Upper lobe of right lung (tissue), 1 donor: ENCODE measurements at places on chromosomes 1 and 21. TPM values are rescaled to one million over a fixed set of nuclear protein-coding genes. Genes with fewer than 3 reads are reported as not detected.
A peak's percentile ranks its signal among the peaks of the same experiment; 100 is the strongest.

DNA sequence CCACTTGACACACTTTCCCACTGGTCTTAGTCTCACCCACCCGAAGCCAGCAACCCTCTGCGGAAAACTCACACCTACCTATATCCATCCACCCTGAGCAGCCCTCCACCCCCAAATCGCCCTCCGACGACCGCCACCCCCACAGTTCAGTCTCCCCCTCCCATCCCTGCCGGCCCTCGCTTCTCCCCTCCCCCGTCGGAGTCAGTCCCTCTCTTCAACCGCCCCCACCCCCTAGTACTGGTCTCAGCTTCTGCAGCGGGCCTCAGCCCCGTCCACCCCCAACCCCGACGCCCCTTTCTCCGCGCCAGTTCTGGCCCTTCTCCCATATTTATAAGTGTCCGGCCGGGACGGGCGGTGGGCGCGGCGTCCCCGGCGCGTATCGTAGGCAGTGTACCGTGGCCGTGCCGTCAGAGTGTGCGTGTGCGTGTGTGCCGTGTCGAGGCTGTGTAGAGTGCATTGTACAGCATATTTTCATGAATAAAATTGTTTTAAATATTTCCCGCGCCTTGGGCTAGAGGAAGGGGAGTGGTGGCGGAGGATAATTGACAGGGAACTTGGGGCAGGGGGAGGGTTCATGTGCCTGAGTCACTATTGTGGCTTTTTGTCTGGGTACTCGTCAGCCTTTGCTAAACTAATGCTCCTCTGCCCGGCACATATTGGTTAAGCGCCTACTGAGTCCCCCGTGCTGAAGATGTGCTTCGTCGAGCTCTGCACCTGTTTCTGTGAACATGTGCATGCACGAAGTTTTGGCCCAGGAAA is 22.0 kb downstream of the FOXO6 start:
- H3K4me3 ChIP-seq: peak overlapping the region; percentile 56
- H3K27ac ChIP-seq: peak overlapping the region; percentile 85
- H3K4me1 ChIP-seq: peaks cover 23% of the 10 kb centered on the region

DNA sequence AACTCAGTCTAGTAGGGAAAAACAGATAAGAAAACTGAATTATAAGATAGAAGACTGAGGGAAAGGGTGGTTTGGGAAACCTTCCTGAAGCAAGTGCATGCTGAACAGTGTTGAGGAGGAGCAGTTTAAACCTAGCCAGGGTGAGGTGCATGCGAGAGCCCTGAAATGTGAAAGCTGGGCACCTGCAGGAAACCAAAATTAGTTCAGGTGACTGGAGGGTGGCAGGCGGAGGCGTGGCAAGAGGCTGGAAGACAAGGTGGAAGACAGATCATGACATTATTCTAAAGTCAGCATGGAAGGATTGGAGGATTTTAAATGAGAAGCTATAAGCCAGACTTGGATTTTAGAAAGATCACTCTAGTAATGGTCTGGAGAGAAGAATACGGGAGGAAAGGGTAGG is 75.1 kb downstream of the CACNA1E start:
- H3K27me3 ChIP-seq: no peaks in the 10 kb centered on the region
- H3K36me3 ChIP-seq: no peaks in the 10 kb centered on the region
- H3K27ac ChIP-seq: no peak overlapping the region
- H3K4me3 ChIP-seq: no peak overlapping the region

DNA sequence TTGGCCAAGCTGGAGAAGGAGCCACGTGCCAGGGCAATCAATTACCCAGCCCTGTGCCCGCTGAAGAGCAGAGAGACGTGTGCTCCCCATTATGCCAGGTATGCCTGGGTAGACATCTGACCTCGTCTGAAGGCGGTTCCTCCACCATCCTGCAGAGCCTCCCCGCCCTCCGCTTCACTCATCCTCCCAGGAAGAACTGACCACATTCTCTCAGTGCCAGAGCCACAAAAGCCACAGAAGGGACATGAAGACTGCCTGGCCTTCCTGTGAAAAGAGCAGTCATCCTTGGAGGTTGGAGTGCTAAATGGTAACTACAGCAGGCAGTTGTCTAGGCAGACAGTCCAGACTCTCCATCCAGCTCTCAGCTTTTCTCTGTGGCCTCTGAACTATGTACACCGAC is 12.0 kb downstream of the SYT2 start:
- H3K36me3 ChIP-seq: no peaks in the 10 kb centered on the region
- H3K4me3 ChIP-seq: no peak overlapping the region
- H3K4me1 ChIP-seq: no peaks in the 10 kb centered on the region
- H3K27me3 ChIP-seq: peaks cover 41% of the 10 kb centered on the region
- H3K27ac ChIP-seq: no peak overlapping the region

TMEM269 gene
- not detected for total RNA-seq

DNA sequence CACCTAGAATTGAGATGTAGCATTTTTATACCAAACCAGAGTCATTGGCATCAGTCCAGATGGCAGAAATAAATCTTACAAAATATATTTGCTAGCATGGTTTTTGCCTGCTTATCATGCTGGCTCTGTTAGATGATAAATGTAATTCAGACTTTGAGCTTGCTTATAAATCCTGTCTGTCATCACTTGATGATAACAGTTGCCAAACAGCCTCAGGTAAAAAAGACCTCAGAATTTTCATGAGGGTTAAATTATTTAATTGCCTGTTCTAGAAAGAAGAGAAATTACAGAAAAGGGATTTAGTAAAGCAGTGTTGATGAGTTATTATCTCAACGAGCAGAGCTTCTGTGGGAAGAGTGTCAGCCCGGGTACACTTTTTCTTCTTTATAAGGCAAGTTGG is 83.3 kb downstream of the FNBP1L start:
- no peaks in the 10 kb centered on the region for H3K4me1 ChIP-seq
- DNase-seq: no peak
- H3K4me3 ChIP-seq: no peak overlapping the region
- H3K27me3 ChIP-seq: no peaks in the 10 kb centered on the region
- H3K36me3 ChIP-seq: peaks cover 10% of the 10 kb centered on the region

DNA sequence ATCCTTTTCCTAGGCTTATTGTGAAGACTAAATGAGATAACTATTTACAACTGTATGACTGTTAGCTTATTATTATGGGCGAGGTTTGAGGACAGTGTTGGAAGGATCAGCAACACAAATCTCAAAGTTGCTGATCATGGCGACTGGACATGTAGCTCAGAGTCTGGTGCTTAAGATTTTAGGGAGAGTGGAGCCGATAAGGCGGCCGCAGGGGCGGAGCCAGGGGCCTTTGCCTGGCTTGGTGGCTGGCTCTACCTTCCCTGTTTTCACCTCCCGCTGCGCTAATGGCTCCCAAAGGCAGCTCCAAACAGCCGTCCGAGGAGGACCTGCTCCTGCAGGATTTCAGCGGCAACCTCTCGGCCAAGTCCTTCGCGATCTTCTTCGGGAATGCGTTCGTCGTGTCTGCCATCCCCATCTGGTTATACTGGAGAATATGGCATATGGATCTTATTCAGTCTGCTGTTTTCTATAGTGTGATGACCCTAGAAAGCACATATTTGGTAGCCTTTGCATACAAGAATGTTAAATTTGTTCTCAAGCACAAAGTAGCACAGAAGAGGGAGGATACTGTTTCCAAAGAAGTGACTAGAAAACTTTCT is 45.5 kb downstream of the GIPC2 start:
- H3K27me3 ChIP-seq: no peaks in the 10 kb centered on the region
- no peaks in the 10 kb centered on the region for H3K36me3 ChIP-seq
- H3K4me3 ChIP-seq: no peak overlapping the region
- H3K4me1 ChIP-seq: no peaks in the 10 kb centered on the region
- no peak overlapping the region for H3K27ac ChIP-seq
- no peak for DNase-seq

FLG2 gene
- not detected for total RNA-seq

DNA sequence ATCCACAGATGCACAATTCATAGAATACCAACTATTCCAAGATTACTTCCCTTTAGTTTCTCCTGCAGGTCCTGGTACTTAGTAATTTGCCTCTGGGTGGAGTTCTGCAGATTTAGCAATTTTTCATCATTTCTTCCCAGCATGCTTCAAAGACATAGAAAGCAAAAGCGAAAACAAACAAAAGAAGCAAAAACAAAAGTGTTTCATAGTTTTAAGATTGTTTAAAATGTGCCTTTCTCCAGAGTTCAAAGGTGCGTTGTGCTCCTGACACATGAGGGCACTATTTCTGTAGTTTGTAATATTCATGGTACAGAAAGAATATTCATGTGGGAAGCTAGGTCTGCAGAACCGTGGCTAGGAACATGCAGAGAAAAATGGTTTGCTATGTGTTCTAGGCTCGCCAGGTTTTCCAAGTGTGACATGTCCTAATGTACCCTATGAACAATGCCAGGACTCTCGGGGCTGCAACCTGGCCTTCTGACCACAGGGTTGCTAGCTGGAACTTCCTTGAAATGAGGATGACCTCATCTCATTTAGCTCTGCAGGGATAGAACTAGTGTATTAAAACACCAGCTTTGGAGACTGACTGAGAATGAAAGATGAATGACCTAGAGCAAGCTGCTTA is 30.0 kb upstream of the RCSD1 start:
- H3K36me3 ChIP-seq: no peaks in the 10 kb centered on the region
- H3K4me1 ChIP-seq: peaks cover 26% of the 10 kb centered on the region
- no peak overlapping the region for H3K27ac ChIP-seq
- DNase-seq: no peak
- H3K4me3 ChIP-seq: no peak overlapping the region

DNA sequence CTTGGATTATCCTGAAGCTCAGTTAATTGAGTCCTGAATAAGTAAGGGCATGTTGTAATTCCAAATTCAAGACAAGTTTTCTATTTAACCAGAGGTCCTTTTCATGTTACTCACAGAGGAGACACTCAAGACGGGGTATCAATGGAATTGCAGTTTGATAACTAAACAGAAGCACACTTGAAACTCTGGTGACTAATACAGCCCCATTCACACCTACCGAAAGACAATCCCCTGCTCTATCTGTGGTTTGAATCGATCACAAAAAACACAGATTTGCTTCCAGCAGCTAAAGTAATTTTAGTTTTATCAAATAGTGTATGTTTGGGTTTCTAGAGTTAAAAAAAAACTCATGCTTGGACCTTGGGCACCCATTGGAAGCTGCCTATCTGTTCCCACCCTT is 60.4 kb downstream of the TEX35 start:
- no peaks in the 10 kb centered on the region for H3K4me1 ChIP-seq
- H3K36me3 ChIP-seq: no peaks in the 10 kb centered on the region
- no peak overlapping the region for H3K27ac ChIP-seq
- H3K4me3 ChIP-seq: no peak overlapping the region

GRCh38 chr1:113452921-113453770 is 62.8 kb downstream of the MAGI3 start:
- DNase-seq: no peak
- no peak overlapping the region for H3K27ac ChIP-seq
- H3K36me3 ChIP-seq: no peaks in the 10 kb centered on the region
- H3K27me3 ChIP-seq: no peaks in the 10 kb centered on the region

CTSK gene
- 35.5 TPM for total RNA-seq

LRRC53 gene
- total RNA-seq: not detected

DNA sequence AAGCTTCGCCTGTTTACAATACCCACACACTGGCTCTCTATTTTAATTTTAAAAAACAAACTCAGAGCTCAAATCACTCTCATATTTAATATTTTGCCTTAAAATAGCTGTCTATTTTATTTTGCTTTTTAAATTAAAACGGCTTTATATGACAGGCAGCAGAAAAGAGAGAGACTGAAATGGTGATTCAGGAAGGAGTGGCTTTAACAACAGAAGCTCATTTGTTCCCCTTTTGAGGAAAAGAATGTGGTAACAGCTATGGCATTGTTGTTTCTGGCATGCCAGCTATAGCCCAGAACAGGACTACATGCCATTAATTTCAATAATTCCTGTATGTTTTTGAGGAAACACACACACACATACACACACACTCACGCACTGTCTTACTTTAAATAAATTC is 234.2 kb upstream of the PTBP2 start:
- no peaks in the 10 kb centered on the region for H3K36me3 ChIP-seq
- no peak overlapping the region for H3K4me3 ChIP-seq
- H3K27me3 ChIP-seq: no peaks in the 10 kb centered on the region
- no peak for DNase-seq
- no peak overlapping the region for H3K27ac ChIP-seq

DNA sequence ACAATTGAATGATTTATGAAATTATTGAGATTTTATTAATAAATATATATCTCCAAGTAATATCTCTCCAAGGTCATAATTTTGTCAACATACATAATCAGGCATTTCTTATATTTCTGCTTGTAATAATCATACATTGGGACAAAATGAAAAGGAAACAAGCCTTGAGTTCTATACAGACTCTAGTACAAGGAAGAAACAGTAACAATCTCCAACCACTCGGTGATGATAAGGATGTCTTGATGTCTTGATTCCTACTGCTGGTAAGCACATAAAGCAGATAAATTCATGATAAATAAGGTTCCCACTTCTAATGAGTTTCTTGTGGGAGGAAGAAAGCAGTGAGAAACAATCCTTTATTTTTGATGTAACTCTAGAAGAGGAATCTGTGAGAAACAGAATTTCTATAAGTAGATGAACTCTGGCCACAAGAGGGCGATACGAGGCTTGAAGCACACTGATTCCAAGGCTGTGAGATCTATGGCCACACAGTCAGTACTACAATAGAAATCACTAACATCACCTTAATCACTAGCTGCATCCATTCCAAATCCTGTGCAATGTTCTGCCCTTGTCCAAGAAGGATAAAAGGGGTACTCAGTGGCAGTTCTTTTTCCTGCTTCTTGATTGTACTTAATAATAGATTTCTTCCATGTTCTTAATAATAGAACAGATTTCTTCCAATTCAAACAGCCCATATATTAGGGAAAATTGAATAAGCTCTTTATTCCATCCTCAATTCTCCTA is 41.4 kb upstream of the LRRC8B start:
- H3K27me3 ChIP-seq: no peaks in the 10 kb centered on the region
- H3K36me3 ChIP-seq: no peaks in the 10 kb centered on the region
- H3K27ac ChIP-seq: no peak overlapping the region
- no peak overlapping the region for H3K4me3 ChIP-seq
- H3K4me1 ChIP-seq: no peaks in the 10 kb centered on the region
- DNase-seq: peak; percentile 65

DNA sequence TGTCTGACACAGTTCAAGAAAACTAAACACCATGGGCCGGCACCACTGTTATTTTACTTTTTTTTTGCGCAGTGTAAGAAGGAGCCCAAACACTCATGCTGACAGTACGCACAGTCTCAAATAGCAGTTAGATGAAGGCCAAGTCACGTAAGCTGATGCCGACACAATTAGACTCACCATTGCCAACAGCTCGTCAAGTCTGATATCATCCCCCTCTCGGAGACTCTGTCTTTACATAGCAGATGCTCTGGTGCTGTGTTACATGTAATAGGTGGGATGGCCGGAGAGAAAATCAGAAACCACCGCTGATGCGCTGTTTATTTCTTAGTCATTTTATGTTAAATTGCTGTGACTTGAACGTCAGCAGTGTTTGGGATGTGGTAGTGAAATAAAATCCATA is 49.3 kb downstream of the TGFB2 start:
- DNase-seq: no peak
- peaks cover 4% of the 10 kb centered on the region for H3K4me1 ChIP-seq
- H3K27ac ChIP-seq: no peak overlapping the region
- no peaks in the 10 kb centered on the region for H3K27me3 ChIP-seq
- no peaks in the 10 kb centered on the region for H3K36me3 ChIP-seq

F13B gene
- total RNA-seq: not detected
